Ovary (tissue), 10 donors: ENCODE measurements at places on chromosomes 11 and 22.

DNA sequence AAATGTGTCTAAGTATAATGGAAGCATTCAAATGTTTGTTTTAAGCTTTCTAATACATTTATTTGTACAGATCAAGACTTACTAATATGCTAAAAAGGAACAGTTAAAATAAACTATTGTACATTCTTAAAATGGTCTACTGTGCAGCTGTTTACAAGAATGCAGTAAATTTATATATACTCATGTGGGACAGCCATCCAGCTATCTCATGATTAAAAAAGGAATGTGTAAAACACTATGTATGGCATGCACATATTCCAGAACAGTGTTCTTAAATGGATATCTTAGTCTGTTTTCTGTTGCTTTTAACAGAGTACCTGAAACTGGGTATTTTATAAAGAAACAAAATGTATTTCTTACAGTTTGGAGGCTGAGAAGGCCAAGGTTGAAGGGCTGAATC lies 30.2 kb upstream of the CSTF3 start:
- DNase-seq, result no peak

- no peak for DNase-seq
Measured at GRCh38 chr11:11997049-11997322, 11.4 kb downstream of the DKK3 start.

- no peak for DNase-seq
Measured at GRCh38 chr22:28978863-28979796, 82.5 kb downstream of the C22orf31 start.

GRCh38 chr11:125063429-125064043 lies 431 bp downstream of the SLC37A2 start:
- DNase-seq, result no peak

DNA sequence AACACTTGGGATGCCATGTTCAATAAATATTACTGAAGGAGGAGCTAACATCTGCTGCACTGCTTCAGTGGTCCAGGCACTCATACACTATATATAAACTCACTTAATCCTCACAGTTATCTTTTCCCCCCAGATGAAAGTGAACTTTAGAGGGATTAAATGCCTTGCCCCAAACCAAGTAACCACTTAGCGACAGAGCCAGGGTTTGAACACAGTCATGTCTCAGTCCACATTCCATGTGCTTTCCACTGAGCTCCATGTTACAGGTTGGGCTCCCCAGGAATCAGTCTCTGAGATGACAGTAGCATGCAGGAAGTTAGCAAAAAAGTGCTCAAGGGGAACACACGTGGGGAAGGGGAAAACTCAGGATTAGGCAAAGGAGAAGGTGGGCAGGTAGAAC lies 59.3 kb downstream of the ENDOD1 start:
- no peak for DNase-seq

GRCh38 chr11:58928691-58929090 lies 10.6 kb upstream of the GLYATL1 start:
- DNase-seq, result no peak

DNA sequence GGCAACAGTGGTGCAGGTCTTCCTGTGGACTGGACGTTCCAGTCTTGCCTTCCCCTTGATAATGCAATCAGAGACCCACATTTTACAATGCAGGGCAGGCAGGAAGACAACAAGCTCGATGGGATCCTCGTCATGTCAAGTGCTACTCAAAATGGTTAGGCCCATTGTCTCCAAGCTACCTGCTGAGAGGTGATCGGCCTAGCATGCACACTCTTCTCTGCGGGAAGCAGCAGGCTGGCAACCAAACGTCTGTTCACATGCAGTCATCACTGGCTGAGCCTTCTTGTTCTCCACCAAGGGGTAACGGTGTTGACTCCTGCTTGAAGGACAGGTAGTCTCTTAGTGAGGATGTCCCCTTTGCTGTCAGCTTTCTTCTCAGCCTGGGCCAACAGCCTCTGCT lies 25.5 kb upstream of the CD82 start:
- no peak for DNase-seq

DNA sequence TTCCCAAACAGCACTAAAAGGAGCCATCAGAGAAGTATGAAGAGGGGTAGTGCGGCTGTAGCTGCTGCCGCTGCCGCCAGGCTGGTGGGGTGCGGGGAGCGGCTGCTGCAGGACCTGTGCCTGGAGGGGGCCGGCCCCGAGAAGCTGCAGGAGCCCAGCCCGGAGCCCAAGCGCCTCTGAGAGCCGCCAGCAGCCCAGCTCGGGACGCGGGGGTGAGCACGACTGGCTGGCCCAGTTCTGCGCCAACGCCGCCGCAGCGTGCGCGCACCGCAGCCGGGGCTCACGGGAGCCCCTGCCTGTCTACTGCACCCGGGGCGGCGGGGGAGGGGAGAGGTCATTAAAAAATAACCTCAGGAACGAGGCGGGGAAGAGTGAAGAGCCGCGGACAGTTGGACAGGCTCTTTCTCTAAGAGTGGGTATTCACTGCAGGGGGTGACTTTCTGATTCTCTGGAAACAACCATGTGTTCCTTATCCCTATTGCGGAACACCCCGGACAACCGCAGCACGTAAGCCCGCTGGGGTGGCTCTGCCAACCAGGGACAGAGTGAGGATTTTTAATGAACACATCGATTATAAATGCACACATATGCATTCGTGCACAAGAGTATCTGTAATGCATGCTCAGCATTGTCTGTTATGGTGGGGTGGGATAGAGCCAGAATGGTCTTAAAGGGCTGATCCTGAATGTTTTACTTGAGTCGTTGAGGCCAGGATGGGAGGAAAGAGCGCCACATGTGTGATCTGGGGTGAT lies 453 bp downstream of the GAS2 start:
- DNase-seq, result peak; percentile 26

DNA sequence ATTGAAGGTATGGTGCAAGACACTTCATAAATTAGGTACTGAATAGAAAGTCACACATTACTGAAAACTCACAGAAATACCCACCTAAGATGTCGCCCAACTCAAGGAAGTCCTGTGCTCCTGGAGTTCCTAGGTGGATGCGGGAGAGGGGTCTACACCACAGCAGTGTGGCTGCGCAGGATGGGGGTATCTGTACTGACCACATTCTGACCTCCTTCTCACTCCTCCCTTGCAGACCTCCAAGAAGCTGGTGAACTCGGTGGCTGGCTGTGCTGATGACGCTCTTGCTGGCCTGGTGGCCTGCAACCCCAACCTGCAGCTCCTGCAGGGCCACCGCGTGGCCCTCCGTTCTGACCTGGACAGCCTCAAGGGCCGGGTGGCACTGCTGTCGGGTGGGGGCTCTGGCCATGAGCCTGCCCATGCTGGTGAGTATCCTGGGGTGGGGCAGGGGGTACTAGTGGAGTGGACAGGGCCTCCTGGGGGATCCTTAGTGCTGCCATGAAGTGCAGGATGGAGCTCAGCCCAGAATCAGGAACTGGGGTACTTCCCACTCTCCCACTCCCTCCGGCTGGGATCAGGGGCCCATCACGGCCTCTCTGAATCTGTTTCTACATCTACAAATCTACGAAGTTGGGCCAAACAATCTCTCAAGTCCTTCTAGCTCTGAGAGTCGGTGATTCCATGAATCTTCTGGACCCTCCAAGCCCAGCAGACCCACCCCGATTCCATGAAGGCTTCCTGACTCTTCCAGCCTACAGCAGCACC lies 4.9 kb downstream of the TKFC start:
- DNase-seq, result no peak

- DNase-seq, result no peak
Measured at GRCh38 chr11:36364551-36365325, 68.7 kb downstream of the PRR5L start.

DNA sequence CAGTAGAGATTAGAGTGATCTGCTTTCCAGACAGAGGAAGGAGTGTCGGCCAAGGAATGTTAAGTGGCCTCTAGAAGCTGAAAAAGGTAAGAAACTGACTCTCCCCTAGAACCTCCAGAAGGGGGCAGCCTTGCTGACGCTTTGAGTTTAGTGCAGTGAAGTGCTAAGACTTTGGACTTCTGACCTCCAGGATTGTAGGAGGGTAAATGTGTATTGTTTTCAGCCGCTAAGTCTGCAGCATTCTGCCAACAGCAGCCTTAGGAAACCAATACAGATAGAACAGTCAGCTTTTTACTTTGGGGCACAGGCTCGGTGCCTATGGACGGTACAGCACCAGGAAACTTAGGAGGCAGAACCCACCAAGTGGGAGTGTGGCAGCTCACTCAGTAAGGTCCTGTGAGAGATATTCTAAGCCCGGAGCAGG lies 3.6 kb upstream of the TBC1D22A start:
- no peak for DNase-seq

- no peak for DNase-seq
Measured at GRCh38 chr11:123586568-123586967, 67.9 kb downstream of the SCN3B start.
